ENCODE measurements at places on chromosomes 11 and 22.
A peak's percentile ranks its signal among the peaks of the same experiment; 100 is the strongest.

DNA sequence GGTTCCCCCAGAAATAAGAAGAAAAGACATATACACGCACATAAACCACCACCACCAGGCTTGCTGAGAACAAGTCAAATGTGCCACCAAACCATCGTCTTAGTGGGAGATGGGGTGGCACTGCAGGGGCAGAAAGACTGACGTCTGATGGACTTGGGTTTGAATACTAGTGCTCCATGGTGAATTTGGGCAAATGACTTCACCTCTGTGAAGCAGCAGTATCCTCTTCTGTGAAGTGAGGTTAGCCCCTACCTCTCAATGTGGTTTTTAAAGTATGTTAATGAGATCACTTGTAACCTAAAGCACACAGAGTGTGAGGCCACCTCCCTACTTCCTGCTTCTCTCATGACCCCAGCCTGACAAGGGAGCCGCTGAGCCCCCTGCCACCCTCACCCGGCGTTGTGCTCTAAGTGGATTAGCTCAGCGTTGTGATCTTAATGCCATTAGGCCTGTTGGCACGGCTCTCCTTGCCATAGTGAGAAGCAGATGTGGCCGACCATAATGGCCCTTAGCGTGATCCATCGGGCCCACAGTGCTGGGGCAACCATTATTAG is 14.4 kb downstream of the ZBTB16 start:
- no peak for DNase-seq

DNA sequence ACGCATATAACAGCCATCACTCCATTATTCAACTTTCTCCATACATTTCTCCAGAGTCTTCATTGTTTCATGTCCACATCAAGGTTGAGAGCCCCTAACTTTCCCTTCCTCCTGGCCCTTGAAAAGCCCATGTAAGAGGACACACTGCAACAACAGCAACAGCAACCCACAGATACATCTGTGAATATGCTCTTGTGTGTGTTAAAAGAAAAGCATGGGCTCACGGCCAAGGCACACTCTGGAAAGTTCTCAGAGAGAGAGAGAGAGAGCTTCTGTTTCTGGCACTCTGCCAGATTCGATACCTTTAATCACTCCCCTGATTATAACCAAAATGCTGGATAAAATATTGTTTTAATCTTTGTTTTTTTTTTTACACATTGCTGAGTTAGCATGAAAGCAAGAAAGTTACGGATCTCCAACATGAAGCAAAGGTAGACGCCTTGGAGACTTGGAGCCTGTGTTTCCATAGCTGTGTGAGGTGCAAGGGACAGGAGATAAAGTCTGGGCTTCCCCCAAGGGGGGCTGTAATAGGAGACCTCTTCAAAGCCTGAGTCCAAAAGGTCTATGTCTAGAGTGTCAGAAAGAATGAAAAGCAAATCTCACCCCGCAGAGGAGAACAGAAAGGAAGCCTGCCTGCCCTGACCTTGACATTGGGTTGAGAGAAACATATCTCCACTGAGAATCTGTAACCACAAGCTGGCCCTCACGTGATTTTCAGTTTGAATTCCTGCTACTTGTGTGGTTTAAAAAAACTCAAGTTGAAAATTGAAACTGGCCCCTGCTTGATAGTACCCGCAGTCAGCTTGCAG is 33.7 kb upstream of the MPPED1 start:
- no peak for DNase-seq

GRCh38 chr11:11038782-11039181 is 180.9 kb upstream of the ZBED5 start:
- no peak for DNase-seq

DNA sequence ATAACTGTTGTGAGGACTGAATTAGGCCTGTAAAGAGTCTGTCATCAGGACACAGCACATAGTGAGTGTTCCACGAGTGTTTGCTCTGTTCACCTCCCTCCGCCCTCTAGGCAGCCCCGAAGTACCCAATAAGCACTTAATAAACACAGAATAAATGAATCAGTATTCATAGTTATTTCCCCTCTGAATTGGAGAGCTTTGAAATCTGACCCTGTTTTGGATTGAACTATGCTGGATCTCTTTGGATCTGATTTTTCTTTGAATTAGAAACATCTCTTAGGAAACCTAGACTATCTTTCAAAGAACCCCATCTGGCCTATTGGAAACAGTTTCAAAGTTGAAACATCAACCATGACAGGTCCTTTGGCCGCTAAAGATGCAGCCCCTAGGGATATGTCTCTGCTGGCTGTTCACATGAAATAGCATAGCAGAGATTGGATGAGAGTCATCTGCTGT is 615.5 kb downstream of the NTM start:
- no peak for DNase-seq

DNA sequence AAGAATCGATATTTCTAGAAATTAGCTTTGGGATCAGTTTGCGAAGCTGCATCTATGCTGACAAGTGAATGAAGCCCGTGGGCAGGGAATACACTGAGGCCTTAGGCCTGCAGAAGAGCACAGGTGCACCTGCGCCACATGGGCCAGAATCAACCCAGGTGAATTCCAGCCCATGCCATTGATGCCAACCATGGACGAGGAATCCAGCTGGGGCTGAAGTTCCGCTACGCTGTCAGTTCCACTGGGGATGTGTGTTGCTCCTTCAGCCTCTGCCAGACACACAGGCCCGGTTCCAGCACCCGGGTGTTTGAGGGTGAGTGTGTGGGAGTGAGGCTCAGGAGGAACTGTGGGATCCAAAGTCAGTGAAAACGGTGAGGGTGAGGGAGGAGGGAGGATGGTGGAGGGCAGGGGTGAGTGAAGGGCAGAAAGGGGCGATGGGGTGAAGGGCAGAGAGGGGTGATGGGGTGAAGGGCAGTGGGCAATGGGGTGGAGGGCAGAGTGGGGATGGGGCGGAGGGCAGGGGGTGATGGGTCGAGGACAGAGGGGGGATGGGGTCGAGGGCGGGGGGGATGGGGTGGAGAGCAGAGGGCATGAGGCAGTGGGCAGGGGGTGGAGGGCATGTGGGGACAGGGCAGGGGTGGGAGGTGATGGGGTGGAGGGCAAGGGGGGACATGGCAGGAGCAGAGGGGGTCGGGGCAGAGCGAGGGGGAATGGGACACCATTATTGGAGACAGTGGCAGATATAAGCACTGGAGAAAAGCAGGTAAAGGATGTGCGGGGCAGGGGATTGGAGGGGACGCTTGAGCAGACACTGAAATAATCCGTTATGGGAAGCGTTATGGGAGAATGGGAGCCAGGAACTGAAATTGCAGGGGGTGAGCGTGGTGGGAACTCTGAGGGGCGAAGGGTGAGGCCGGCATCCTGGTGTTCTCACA is 931.6 kb downstream of the BRD1 start:
- no peak for DNase-seq

- no peak for DNase-seq
Measured at GRCh38 chr22:23237841-23238240, 57.5 kb downstream of the BCR start.

DNA sequence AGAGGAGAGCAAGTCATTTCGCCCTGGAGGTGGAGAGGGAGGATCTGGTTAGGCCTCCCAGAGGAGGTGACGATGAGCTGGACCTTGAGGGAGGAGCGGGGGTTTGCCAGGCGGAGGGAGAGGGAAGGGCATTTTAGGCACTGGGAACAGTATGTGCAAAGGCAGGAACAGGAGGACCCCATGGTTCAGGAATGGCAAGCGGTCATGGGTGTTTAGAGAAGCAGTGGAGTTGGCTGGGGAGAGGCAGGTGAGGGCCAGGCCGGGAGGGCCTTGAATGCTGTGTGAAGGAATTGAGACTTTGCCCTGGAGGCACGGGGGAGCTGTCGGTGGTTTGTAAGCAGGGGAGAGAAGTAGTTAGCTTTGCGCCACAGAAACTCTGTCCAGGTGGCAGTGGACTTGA is 10.3 kb downstream of the PRDM11 start:
- no peak for DNase-seq

DNA sequence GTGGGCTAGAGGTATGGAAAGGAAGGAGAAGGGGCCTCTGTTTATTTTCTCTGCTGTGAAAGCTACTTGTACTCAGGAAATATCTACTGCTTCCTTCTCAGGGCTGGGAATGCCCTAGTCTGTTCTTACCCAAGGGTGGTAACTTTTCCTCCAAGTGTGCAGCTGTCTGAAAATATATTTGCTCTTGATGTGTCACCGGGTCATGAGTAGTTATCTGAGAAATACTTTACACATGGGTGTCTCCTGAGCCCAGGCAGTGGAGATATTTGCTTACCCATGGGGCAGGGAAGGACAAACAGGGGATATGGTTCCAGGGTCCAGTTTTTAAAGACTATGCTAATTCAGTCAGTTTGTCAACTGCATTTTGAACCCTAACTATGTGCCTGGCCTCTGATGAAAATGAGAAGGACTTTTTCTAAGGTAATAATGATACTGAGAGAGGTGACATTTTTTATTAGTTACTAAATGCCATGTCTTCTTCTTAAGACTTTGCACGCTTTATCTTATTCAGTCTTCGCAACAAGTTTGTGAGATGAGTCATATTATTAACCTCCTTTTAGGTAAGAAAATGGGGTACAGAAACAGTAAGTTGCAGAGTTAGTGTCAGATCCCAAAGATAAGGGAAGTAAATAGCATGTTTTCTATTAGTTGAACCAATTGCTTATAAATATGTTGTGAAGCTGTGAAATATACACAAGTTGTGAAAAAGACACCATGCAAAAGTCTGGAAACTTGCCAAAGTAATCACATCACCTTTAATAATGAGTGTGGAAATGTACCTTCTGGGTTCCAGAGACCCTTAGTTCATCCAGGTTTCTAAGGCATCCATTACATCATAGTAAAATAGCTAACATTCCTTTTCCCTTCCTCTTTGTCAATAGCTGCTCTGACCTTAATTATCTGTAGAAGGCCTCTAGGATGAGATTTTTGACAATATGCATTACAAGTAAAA is 22.9 kb downstream of the SYTL2 start:
- no peak for DNase-seq

- DNase-seq, result no peak
Measured at GRCh38 chr11:78256962-78257361, 68.2 kb downstream of the USP35 start.

GRCh38 chr22:37051391-37052385 is at the start of gene KCTD17:
KCTD17 (plus strand) TSS chr22:37051742; CDS start chr22:37051761, 19 bp downstream.
- peak; percentile 95 for DNase-seq

GRCh38 chr22:45455621-45456020 is 42.1 kb downstream of the RIBC2 start:
- no peak for DNase-seq

GRCh38 chr22:47067911-47068625 is 305.6 kb downstream of the TBC1D22A start:
- no peak for DNase-seq

GRCh38 chr11:119336744-119337469 is 2.6 kb downstream of the RNF26 start:
- peak; percentile 25 for DNase-seq

- DNase-seq, result no peak
Measured at GRCh38 chr11:6623391-6624363, 4.5 kb upstream of the TPP1 start.

DNA sequence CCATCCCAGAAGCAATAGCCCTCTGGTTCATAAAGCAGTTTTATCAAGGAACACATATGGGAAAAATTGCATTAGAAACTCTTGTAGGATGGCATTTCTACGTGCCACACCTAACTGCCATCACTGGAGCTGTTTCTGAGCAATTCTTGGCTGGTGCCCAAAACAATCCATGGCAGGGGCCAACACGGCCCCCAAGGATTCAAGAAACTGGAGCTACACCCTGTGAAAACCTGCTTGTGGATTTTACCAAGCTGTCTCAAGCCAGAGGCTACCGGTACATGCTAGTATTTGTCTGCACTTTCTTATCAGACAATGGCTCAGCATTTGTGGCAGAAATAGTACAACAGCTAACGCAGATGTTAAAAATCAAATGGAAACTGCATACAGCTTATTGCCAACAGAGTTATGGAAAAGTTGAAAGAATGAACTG is 42.4 kb upstream of the GLYAT start:
- DNase-seq, result no peak

- peak; percentile 95 for DNase-seq
Measured at GRCh38 chr11:68040101-68040956, 1.5 kb downstream of the TCIRG1 start.

- DNase-seq, result no peak
Measured at GRCh38 chr11:13328286-13328685, 50.7 kb downstream of the BMAL1 start.

DNA sequence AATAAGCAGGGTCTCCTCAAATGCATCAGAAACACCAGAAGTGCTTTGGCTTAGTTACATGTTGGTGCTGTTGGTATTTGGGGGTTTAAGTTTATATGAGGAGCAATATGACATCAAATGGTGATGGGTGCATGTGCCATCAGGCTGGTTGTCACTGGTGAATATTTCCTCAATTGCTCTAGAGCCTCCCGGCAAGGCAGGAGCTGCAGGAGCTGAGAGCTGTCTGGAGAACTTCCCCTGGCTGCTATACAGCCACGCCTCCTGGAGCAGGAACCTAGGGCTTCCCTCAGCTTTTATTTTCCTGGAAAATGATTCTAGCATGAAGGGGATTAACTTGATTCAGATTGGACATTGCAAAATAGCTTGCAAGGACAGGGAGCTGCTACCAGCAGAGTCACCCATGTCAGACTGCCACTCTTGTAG is 15.8 kb downstream of the IGLL5 start:
- DNase-seq, result no peak
